NCI-H69 (cell line): ENCODE measurements at places on chromosomes 5 and 9.
A peak's percentile ranks its signal among the peaks of the same experiment; 100 is the strongest.

GRCh38 chr9:85995599-85995998 lies 54.7 kb downstream of the NAA35 start:
- no peak for DNase-seq

GRCh38 chr5:174315871-174316270 lies 270.4 kb downstream of the NSG2 start:
- no peak for DNase-seq

DNA sequence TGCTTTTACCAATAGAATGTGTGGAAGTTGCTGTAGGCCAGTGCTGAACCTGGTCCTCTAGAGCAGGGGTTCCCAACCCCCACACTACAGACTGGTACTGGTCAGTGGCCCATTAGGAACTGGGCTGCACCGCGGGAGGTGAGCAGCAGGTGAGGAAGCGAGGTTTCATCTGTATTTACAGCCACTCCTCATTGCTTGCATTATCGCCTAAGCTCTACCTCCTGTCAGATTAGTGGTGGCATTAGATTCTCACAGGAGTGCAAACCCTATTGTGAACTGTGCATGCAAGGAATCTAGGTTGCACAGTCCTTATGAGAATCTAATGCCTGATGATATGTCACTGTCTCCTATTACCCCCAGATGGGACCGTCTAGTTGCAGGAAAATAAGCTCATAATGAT lies 6.1 kb upstream of the CCDC152 start:
- no peak for DNase-seq

GRCh38 chr5:15522187-15522520 lies 22.2 kb downstream of the FBXL7 start:
- DNase-seq: peak; percentile 6

DNA sequence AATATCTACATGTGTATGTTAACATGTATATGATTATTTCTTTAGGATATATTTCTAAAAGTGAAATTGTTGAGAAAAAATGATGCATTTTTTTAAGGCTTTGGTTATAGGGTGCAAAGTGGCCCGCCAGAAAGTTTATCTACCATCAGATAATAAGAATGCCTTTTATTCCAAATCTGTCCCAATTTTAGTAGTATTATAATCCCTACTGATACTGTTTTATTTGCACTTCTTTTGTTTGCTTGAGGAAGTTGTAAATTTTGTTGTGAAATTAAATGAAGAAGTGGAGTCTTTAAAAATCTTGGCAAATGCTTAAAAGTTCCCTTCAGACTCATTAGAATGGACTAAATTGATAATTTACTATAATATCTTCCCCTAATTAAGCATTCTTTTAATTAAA lies 73.0 kb downstream of the NIPBL start:
- no peak for DNase-seq

DNA sequence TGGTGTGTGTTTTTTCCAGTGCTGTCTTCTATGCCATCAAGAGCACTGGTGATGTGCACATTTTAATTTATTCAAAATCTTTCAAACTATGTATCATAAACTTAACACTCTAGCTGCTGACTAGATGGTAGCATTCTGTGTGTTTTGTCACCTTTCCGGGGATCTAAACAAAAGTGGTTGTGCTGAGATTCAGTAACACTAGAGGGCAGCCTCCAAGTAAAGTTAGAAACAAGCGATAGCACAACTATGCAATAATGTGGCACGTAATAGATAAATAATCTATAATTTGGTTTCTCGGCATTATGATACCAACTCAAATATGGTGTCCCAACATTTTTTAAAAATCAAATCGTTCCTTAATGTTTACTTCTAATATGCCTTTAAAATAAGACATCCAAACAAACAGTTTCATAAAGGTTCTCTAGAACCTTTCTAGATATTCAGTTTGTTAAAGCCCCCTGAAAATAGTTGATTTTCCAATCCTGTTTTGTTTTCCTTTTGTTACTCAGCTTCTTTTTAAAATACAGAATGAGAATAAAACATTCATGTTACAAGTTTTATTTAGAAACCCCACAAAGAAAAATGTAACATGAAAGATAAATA lies 16.9 kb downstream of the SEMA6A start:
- DNase-seq: peak; percentile 76
